ENCODE measurements at places on chromosomes 13 and 19.
A peak's percentile ranks its signal among the peaks of the same experiment; 100 is the strongest.

DNA sequence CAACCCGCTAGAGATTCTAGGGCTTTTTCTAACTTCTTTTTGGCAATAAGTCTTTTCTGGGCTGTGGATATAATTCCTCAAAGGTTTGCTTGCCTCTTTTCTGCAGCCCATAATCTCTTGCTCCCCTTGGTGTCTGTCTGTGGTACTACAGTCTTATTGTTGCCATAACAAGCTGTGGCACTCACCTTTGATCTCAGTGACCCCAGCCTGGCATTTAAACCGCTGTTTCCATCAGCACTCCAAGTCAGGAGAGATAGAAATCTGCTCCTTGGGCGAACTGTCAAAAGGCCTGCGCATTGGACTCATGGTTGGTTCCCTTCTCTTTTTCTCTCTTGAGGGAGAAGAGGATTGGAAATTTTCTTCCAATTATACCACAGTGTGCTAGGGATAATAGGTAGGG, 14.5 kb upstream of the MPHOSPH8 start:
- no peak for DNase-seq

- peak; percentile 71 for DNase-seq
Observed at GRCh38 chr19:48152551-48152950, 17.6 kb downstream of the LIG1 start.

GRCh38 chr19:23772675-23773063, 14.0 kb upstream of the ZNF681 start:
- no peak for DNase-seq

DNA sequence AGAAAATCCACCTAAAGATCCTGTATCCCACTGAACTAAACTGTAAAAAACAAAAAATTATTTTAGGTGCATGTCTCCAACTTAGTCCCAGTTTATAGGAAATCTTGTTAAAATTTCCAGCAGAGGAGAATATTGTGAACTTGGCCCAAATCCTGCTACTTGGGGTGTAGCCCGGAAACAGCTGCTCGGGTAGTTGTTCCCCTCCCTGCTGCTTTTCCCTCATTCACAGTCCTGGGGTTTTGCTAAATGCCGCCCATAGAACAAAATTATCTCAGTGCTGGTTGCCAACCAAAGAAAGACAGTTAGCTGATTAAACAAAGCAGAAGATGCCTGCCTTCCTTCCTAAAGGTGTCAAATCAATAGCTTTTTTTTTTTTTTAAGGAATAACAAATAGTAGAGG, 330.5 kb upstream of the KLF12 start:
- DNase-seq: no peak
